ENCODE measurements at places on chromosomes 16 and 17. TPM values are rescaled to one million over a fixed set of nuclear protein-coding genes. Genes with fewer than 3 reads are reported as not detected.

GRCh38 chr17:4310354-4311060, 46.7 kb upstream of the ANKFY1 start:
- DNase-seq: no peak

Gene HEATR9
- total RNA-seq: not detected

- DNase-seq: no peak
Observed at GRCh38 chr17:48213797-48214196, 106.2 kb downstream of the SNX11 start.

DNA sequence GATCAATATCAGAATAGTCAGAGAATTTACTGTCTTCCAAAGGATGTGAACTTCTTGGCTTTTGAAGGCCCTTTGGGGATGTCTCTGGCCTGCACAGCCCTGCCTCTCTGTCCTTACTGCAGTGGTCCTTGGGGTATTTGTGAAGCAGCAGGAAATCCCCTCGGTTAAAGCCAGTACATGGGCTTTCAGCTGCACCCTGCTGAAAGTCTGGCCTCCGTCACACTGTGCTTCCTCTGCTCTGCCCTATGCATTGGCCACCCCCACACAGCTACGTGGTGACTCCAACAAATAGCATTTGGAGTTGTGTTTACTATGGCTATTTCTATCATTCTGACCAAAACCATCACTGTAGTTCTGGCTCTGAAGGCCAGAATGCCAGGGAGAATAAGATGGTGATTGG, 21.2 kb downstream of the SYCE1L start:
- DNase-seq: no peak

- no peak for DNase-seq
Observed at GRCh38 chr17:57461082-57461481, 204.8 kb downstream of the MSI2 start.

GRCh38 chr16:14372471-14372870, 257.6 kb downstream of the PARN start:
- DNase-seq: no peak

DNA sequence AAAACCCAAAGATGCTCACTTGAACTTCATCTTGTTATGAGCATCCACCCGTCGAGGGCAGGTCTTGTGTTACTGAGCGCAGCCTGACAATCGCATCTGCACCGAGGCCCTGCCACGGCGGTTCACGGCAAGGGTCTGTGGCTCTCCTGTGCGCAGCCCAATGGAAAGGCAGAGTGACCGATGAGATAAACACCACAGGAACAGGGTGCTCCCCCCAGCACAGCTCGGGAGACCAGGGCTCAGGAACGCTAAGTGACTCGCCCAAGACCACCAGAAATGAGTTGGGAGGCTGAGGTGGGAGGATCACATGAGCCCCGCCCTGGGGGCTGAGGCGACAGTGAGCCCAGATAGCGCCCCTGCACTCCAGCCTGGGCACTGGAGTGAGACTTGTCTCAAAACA, 134.7 kb downstream of the ANKRD11 start:
- DNase-seq: no peak
